ENCODE measurements at places on chromosomes 1 and 21.

DNA sequence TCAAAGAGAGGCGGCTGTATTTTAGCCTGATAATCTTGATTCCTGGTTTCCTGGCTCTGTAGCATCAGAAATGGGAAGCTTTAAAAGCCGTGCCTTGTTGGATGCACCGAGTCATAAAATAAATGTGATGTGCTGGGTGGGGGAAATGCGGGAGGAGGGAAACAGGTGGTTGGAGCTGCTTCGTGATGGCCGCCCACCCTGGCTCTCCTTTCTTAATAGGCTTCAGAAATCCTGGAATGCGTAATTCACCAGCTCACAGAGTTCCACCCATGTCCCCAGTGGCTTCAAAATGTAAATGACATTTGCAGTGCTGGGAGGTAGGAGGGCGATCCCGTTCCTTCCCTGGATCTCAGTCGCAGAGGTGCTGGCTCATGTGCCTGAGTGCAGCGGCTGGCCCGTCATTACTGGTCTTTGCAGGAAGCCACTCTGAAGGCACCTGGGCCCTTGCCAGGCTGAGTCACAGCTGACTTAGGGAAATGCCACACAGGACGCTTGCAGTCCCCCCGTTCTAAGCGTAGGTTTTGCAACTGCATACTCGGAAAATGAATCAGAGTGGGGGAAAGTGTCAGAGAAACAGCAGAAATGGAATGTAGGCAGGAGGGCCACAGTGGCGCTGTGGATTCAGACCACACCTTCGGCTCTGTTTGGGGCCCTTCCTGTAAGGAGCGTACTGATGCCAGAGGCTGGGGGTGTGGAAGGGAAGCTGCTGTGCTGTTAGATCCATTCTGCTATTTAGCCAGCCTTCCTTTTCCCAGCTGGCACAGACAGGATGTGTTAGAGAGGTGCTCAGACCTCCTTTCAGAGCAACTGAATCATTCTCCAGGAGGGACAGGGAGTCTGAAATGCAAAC, 37.6 kb downstream of the GALNT2 start:
- peak; percentile 70 for DNase-seq

DNA sequence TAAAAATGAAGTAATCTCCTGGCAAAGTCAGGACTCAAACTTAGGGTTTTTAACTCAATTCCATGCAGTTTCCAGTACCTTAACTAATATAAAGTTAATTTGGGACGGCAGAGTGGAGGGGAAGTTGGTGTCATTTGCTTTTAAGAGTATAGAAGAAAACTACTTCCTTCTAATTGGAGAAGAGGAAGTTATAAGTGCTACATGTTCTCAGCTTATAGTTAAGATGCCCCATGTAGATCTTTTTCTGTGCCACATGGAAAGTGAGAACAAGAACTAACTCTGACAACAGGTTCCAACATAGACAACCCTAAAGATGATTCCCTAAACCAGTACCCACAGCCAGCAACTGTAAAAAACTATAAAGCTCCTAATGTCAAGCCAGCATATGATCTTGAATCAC, 11.5 kb downstream of the RRAGC start:
- no peak for DNase-seq

GRCh38 chr1:180155182-180155682, 563 bp downstream of the QSOX1 start:
- DNase-seq, result no peak

DNA sequence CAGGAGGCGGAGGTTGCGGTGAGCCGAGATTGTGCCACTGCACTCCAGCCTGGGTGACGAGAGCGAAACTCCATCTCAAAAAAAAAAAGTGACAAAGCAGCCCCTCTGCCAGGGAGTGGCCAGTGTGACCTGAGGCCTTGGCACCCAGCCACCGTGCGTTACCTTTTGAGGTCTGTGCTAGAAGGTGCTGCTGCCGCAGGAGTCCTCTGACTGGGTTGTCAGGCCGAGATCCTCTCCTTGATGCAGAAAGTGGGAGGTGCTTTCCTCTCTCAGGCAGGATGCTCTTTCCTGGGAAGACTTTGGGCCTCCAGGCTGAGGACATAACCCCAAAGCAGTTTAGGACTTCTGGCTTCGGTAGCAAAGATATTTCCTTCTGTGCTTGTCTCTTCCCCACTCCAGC, 280.5 kb upstream of the VAMP3 start:
- no peak for DNase-seq

DNA sequence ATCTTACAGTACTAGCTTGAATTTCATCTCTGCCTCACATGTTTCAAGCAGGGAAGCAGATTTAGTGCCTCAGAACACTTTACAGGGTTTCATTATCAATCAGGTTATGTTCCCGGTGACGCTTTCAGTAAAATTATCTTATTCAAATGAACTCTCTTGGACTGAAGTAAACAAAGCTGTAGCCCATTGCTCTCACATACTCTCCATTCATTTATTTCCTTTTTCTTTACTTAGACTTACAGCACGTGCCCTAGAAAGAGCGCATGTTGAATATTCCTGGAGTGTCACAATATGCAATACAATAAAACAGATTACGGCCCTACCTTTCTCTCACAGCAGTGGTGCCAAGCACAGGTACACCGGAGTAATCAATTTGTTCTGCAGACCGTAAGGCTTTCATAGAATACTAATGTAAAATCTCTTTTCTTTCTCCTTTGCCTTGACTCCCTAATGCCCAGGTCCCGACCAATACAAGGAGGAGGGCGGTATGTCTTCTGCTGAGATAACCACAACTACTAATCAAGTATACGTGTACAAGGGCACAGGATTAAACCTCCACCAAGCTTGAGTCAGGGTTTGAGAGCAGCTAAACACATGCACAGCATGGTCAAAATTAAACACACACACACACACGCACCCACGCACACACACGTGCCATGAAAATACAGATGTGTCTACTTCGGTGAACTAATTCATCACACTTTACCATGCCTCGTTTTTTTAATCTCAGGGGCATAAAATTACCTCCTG, 62.8 kb downstream of the NRIP1 start:
- DNase-seq, result no peak

GRCh38 chr1:247043406-247043805, 35.2 kb downstream of the ZNF670 start:
- DNase-seq, result peak; percentile 21

DNA sequence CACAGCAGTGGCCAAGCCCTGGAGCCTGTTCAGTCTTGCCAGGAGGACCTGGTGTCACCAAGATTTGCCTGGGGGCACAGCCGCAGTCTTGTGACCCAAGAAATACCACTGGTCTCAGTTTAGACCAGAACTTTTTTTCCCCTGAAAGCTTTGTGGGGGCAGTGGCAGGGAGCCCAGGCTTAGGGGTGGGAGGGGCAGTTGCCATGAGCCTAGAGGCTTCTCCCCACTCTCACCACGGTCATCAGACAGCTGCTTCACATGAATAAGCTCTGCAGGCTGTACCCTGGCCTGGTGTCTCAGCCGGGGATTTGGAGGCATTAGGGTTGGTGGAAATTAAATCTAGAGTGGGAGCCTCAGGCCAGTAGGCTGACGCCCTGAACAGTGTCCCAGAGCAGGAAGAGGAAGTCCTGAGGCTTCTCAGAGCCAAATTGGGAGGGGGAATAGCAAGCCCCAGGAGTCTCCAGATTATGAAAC, 73.7 kb downstream of the SLC16A1 start:
- no peak for DNase-seq

- DNase-seq, result no peak
Observed at GRCh38 chr1:245160288-245160687, 5.5 kb downstream of the KIF26B start.

- no peak for DNase-seq
Observed at GRCh38 chr1:97743129-97743528, 177.7 kb downstream of the DPYD start.

DNA sequence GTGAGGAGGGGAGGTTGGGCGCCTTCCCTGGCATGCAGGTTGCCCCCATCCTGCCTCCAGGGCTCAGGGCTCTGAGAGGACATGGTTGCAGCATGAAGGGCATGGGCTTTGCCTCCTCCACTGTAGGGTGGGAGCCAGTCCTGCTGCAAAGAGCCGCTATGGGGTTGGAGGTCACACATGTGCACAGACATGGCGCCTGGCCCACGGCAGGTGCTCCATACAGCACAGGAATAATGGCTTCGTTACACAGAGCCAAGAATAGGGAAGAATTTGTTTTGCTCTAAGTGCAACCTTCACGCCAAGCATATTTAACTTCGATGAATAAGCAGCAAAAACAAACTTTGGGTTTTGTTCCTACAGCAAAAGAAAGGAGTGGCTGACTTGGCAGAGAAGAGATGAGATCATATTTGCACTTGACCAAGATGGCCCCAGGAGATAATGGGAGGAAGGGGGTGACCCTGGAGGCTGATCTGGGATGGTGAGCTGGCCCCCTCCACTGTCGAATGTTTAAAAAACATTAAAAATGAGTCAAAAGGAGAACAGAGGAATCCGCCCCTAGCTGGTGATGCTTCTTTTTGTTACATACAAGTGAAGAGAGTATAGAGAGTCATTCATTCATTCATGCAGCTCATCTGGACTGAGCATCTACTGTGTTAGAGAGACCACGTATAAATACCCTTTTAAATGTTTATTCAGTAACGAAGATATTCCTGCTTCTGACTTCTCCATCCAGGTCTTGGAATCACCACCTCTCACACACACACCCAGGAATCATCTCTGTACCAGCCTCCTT, 12.4 kb upstream of the C2CD2 start:
- DNase-seq, result no peak

- DNase-seq, result no peak
Observed at GRCh38 chr1:246198115-246198816, 308.8 kb downstream of the SMYD3 start.

DNA sequence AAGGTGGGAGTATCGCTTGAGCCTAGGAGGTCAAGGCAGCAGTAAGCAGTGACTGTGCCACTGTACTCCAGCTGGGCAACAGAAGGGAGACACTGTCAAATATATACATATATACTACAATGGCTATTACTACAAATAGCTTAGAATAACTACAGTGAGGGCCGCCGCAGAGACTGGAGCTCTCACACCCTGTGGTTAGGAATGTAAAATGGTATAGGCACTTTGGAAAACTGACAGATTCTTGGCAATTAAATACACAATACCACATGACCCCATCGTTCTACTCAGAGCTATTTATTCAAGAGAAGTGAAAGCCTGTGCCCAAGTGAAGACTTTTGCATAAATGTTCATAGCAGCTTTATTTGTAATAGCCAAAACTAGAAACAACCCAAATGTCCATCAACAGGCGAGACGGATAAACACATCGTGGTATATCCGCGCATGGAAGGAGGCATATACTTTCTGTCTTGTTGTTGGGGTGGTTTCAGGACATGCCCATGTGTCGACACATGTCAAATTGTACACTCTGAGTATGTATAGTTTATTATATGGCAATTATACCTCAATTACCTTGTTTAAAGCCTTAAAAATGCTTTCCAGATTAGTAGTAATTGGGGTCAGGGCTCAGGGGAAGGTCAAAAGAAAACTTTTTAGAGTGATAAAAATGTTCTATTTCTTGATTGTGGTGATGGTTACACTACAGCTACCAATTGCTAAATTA, 123.4 kb downstream of the RIPK4 start:
- DNase-seq, result no peak

DNA sequence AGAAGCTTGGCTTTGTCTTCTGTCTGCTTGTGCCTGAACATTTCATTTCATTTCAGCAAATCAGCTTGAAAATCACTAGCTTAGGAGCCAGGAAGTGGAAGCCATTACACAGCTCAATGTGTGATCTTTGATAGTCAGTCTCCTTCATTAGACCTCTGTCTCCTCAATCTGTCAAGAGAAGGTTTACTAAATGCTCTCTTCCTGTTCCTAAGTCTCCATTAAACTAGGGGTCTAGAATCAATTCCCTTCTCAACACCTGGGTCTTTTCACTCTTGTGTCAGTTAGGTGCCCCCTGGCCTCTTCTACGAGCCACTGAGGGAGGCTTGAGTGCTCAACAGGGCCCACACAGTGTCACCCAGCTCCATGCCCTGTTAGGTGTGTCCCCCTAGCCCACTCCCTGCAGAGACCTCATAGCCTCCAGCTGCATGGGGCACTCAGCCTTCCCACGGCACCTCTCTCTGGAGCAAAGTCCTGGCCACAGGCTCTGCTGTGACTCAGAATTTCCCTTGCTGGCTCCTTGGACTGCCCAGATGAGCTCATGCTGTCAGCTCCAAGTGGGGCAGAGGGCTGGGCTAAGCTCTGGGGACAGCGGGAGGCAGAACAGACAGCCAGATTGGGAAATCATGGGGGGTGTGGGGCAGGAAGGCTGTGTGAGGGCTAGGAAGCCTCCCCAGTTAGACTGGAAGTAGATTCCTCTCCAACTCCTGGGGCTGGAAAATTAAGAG, 115.7 kb upstream of the IPO9 start:
- peak; percentile 80 for DNase-seq

- DNase-seq, result no peak
Observed at GRCh38 chr1:62196086-62196690, 1.5 kb downstream of the L1TD1 start.

- no peak for DNase-seq
Observed at GRCh38 chr1:14737561-14738094, 139.1 kb downstream of the KAZN start.

- no peak for DNase-seq
Observed at GRCh38 chr21:30582870-30583269, 7.3 kb downstream of the KRTAP22-2 start.

DNA sequence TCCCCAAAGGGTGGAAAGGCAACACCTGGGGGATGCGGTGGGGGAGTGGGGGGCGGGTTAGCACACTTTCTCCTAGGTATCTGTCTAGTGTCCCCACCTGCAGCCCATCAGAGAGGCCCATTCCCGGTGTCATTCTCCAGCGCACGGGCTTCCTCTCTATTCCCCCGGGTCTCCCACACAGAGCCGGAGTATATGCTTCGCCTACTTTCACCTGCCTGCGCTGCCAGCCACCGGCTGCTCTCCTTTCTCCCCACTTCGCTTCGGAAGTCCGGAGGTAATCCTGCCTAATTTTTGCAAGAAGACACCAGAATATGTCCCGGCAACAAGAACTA, 852 bp downstream of the RGS7 start:
- DNase-seq, result peak; percentile 50

DNA sequence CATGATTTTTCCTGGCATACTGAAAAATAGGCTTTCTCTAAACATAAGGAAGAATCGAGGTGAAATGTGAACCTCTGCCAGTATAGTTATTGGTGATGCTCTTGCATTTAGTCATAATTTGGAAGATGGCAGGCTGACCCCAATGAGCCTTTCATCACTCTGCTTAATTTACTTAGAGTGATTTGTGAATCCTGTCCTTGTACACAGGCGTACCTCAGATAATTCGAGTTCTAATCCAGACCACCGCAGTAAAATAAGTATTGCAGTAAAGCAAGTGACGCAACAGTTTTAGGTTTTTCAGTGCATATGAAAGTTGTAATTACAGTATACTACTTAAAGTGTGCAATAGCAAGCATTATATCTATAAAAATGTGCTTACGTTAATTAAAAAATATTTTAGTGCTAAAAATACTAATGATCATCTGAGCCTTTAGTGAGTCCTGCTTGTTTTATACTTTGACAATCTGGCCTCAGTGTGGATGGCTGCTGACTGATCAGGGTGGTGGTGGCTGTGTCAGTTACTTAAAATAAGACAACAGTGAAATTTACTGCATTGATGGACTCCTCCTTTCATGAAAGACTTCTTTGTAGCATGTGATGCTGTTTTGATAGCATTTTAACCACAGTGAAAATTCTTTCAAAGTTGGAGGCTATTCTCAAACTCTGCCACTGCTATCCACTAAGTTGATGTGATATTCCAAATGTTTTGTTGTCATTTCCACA, 1.7 kb downstream of the PKNOX1 start:
- DNase-seq, result no peak

GRCh38 chr1:37471345-37472231, 2.8 kb upstream of the ZC3H12A start:
- DNase-seq, result peak; percentile 64

Measured in head of caudate nucleus (tissue), 42 donors.